T follicular helper cell (primary cell): ENCODE measurements at places on chromosomes 7 and 10.

- DNase-seq = no peak
These were observed 67.1 kb downstream of the OAT start for GRCh38 chr10:124351481-124352220.

DNA sequence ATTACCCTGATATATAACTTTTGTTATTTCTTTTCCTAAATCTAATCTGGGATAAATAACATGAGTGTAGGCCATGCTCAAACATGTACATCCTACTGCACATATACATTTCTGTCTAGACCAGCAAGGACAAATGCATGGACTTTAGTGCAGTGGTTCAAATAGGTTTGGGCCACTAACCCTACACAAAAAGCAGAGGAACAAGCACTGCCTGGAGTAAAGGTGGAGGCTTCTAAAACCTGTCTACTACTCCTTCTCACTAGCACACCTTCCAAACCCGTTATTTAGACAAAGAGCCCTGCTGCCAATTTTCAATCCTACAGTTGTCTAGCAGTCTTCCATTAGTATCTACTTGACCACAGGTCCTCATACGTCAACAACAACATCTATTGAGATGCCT is 34.8 kb downstream of the SGCE start:
- no peak for DNase-seq

GRCh38 chr7:44944821-44945220 is 34.0 kb downstream of the MYO1G start:
- no peak for DNase-seq

GRCh38 chr10:56646329-56647111 is 285.5 kb upstream of the ZWINT start:
- DNase-seq = no peak

DNA sequence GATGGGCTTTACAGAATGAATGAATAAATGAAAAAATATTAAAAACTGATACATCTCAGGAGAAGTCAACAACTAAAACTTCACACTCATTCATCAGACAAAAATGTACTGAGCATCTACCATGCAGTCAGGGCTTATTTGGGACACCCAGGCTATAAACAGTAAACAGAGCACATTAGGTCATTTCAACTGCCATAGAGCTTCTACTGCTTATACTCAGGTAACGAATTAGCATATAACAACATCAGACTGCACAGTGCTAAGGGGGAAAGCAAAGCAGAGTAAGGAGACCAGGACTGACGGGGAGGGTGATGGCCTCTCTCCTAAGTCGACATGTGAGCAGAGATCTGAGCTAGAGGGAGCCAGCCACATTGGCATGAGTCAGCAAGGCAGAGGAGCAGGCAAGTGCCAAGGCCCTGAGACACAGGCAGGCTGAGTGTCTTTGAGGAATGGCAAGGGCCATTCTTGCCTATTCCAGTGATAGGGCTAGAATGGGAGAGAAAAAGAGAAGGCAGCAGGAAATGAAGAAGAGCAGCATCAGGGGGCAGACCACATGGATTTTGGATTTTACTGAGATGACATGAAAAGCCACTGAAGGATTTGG is 528.9 kb downstream of the PARD3 start:
- no peak for DNase-seq

- DNase-seq = no peak
These were observed 1040.0 kb downstream of the SORCS3 start for GRCh38 chr10:105681051-105681450.

GRCh38 chr7:43520201-43520600 is 62.7 kb upstream of the STK17A start:
- no peak for DNase-seq

DNA sequence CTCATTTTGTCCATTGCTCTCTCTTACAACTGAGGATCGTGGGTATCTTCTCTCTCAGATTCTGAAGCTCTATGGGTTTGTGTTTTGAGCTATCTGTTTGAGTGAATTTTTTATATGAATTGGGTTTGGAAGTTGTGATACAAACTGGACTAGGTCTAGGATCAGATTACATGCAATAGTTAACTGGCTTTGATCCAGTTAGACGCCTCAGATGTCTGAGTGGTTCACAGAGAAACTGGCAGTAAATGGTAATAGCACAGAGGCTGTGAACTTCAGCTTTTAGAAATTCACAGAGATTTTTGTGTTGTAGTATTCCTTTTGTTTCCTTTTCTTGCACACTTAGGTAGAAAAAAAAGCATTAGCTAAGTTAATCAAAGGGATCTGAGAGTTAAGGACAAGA is 12.7 kb upstream of the DNMBP start:
- no peak for DNase-seq

GRCh38 chr7:111855161-111855841 is 293.0 kb upstream of the IMMP2L start:
- DNase-seq = no peak

DNA sequence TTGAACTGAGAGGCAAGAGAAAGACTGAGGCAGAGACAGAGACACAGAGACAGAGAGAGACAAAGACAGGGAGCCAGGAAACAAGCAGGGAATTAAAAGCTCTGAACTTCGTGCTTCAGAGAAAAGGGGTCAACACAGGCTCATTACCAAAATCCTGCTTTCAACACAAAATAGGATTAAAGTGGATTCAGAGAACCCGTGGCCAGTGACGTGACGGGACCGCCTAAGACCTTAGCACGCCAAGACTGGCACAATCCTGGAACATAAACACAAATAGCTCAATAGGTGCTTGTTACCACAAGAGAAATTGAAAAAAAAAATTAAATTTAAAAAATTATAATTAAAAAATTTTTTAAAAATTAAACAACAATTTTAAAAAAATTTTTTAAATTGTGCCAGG is 21.5 kb downstream of the ASB13 start:
- DNase-seq = no peak

DNA sequence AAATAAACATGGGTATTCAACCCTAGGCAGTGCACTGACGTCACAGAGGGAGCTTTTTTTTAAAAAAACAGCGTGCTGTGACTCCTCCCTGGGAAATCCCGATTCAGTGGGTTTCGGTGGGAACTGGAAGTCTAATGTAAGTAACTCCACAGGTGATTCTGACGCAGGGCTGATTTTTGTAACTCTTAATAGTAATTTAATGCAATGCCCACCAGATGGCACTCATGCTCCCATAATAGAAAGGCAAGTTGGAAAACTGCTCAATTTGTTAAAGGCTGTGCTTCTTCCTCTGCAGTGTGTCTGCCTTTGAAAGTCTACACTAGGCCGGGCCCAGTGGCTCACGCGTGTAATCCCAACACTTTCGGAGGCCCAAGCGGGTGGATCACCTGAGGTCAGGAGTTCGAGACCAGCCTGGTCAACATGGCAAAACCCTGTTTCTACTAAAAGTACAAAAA is 10.9 kb upstream of the RSU1 start:
- DNase-seq = peak; percentile 43

DNA sequence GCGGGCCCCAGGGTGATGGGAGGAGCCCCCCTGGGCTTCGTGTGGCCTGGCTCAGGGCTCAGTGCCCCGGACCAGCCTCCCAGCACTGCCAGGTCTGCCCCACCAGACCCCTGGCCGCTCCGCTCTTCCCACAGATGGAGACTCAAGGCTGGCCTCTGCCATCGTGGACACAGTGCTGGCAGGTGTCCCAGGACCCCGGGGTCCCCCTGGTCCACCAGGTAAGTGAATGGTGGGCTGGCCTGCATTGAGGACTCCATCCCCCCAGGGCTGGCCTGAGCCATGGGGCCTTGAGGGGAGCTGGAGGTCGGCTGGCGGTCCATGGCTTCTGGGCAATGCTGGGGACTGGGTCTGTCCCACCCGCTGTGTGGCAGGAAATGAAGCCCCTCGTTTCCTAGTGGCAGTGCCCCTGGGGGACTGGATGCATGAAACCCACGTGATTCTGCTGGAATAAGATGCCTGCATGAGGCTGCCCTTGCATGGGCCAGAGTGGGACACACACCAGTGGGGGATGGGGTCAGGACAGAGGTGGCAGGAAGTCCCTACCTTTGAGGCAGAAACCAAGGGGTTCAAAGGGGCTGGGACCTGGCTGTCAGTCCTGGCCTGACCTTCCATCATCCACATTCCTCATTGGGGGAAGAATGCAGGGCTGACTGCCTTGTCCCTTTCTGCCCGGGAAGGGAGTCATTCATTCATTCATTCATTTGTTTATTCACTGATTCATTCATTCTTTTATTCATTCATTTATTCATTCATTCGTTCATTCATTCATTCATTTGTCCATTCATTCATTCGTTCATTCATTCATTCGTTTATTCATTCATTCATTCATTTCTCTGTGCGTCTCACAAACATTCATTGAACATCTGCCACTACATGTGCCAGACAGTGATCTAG is 81.8 kb downstream of the MYL10 start:
- no peak for DNase-seq

DNA sequence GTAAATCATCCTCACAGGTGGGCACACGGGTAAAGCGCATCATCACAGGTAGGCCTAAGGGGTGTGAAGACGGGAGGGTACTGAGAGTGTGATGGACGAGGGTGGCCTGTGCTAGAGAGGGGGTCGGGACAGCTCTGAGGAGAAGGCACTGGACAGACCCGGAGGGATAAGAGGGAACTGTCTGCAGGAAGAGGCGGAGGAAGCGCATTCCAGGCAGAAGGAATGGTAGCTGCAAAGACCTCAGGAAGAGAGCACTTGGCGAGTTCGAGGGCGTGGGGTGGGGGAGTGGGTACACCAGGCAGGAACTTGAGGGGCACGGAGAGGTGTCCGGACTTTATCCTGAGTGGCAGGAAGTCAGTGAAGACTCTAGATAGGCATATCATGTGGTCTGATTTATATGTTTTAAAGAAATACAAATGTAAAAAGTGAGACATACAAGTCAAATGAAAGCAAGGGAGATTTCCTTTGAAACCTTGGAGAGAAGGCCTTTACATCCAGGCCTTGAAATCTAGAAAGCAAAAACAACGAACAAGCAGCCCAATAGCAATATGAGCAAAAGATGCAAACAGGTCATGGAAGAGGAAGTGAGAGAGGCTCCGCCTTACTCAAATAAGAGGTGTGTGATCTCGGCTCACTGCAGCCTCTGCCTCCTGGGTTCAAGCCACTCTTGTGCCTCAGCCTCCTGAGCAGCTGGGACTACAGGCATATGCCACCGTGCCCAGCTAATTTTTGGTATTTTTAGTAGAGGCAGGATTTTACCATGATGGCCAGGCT is 3.6 kb downstream of the LHPP start:
- DNase-seq = no peak

DNA sequence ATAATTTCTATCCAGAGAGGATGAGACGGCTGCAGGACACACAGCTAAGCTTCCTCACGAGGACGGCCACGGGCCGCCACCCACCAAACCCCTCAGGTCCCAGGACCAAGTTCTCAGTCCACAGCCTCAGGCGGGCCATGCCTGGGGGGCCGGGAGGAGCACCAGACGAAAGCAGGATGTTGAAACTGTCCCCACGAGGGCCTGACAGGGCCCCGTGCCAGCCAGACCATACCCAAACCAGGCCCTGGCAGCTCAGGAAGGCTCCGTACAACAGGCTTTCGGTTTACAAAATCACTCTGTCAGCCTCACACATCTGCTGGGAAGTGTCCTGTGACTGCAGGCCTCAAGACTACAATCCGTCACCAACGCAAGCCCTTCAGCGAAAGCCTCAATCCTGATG is 14.5 kb downstream of the TUBGCP2 start:
- no peak for DNase-seq

- no peak for DNase-seq
These were observed 91.7 kb upstream of the IFRD1 start for GRCh38 chr7:112358513-112358912.

GRCh38 chr7:128066395-128066794 is 35.2 kb upstream of the LRRC4 start:
- no peak for DNase-seq
